ENCODE measurements at places on chromosomes 1 and 21.

DNA sequence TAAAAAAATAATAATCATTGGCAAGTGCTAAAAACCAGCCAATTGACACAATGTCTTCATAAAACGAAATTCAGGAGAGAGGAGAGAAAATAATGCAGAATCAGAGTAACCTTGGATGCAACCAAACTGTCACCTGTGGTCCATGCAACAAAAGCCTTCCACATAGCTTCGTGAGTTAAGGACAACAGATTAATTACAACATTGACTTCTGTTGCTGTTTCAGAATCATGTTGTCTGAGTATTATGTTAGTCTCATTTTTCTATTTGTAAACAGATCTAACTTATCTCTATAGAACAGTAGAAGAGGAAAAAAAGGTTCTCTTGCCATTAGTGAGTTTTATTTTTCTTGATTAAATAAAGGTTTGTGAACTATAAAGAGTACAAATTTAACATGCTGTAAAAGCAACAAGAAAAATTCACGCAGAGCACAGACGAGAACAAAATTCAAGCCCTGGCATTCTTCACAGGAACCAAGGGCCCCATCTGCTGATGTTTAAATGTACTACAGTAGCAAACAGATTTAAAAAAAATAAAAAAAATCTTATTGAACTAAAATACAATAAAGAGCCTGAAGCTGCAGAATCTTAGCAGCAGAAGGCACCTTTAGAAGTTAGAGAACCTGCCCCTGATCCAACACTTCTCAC, 381.1 kb upstream of the PKN2 start:
- DNase-seq = no peak

GRCh38 chr1:245776694-245777332, 622.0 kb downstream of the KIF26B start:
- no peak for DNase-seq

DNA sequence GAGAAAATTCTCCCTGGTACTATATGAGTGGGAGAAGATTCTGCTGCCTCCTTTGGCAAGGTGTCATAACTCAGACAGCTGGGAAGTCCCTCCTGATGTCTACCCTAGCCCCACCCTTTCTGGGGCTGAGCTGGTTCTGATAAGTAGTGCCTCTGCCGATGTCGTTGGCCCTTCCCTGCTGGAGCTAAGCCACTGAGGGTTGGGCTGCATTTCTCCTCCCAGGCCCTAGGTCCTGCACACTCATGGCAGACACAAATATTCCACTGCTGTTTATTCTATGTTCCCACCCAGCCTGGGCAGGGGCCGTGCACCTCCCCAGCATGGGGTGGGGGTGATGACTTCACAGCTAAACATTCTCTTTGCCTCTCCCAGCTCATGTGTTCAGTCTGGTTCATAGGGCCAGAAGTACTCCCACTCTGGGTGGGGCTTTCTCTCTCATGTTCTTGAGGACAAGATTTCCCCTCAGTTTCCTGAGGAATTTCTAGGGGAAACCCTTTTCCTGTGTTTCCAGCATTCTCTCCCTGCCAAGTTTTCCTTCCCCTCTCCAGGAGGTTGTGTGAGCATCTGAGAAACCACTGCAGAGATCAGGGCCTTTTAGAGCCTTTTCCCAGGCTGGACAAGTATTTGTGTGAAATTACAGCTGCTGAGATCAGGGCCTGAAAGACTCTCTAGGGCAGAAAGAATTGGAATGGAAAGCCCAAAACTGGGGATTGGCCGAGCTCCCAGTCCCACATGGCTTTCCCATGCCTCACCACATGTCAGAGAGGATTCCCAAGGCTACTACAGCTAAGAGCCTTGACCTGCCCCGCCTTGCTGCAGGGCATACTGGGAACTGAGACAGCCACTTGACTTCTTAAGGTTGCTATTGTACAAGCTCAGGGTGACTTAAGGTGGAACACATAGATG, 66.2 kb downstream of the ATP2B4 start:
- DNase-seq = peak; percentile 76

DNA sequence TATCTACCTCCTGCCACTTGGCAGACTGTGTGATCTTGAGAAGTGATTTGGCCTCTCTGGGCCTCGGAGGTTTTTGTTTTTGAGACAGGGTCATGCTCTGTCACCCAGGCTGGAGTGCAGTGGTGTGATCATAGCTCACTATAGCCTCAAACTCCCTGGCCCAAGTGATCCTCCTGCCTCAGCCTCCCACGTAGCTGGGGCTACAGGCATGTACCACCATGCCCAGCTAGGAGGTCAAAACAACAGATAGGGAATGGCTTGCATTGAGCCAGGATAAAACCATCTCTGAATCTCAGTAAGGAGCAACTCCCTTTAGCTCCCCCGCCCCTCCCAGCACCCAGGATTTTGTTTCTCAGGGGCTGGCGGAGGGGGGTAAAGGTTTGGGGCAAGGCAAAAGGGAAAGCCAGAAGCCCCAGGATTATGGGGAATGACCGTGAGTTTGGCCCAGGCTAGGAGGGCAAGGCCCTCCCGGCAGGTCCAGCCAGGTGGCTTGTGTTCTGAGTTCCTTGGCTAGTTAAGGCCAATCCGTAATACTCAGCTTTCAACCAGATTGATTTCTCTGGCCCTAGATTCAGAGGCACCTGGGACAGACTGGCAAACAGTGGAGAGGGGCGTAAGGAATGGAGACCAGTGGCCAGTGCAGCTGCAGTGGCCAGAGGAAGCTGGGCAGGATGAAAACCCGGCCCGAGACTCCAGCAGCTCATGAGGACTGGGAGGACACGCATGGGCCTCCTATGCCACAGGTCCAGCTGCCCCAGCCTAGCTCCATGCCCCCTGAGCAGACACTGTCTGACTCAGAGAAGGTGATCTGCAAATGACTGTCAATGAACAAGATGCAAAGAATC, 130.1 kb downstream of the DMRTB1 start:
- DNase-seq = no peak

- no peak for DNase-seq
These were observed 15.4 kb upstream of the RBM34 start for GRCh38 chr1:235176486-235176885.

DNA sequence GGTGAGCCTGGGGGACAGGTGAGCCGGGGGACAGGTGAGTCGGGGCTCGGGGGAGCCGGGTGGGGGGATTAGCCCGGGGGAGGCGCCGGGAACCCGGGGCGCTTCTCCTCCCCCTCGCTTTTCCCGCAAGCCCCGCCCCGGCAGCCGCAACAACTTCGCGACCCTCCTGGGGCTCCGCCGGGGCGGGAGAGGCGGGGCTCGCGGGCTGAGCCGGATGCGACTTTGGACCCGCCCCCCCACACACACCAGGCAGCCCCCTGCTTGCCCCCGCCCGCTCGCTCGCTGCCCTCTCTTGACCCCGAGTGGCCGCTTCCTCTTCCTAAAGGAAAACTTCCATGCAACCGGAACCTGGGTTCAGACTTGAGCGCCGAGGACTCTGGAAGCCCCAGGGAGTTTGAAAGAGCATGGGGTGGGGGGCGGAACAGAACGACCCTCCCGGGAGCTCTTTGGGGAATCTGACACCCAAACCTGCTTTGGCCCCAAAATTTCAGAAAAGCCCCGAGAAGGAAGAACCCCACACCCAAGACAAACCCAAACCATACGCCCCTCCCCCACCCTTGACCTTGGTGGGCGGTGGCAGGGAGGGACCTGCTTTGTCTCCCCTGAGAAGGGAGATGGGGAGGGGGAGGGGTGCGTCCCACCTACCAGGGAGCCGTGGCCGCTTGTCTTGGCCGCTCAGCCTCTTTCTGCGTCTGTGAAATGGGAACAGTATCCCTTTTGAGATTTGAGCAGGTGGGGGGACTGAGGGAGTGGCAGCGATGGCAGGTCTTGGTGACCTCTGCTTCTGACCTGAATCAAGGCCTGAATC, 550 bp downstream of the ARHGEF16 start:
- no peak for DNase-seq

DNA sequence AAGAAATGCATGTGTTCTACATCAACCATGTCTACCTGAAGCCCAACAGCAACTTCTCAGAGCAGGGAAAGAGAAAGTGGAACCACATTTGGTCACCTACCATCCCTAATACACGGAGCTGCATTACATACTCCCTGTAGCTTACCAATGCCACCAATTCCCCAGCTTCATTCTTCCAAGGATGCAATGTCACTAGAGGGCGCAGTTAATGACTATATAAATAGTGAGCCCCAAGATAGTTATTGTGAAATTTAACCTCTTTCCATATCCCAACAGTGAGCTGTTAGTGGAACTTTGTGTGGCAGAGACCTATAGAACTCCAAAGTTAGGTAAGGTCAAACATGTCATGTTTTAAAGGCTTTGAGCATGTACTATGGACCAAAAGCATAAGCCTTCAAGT, 618.3 kb downstream of the SMYD3 start:
- no peak for DNase-seq

DNA sequence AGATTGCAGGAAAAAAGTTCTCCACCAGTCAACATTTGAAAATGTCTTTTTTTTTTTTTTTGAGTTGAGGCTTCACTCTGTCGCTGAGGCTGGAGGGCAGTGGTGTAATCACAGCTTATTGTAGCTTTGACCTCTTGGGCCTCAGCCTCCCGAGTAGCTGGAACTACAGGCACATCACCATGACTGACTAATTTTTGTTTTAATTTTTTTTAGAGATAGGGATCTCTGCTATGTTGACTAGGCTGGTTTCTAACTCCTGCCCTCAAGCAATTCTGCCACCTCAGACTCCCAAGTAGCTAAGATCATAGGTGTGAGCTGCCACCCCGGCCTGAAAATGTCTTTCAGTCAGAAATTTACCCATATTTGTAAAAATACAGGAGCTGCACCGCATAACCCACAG, 30.6 kb upstream of the USP24 start:
- no peak for DNase-seq

DNA sequence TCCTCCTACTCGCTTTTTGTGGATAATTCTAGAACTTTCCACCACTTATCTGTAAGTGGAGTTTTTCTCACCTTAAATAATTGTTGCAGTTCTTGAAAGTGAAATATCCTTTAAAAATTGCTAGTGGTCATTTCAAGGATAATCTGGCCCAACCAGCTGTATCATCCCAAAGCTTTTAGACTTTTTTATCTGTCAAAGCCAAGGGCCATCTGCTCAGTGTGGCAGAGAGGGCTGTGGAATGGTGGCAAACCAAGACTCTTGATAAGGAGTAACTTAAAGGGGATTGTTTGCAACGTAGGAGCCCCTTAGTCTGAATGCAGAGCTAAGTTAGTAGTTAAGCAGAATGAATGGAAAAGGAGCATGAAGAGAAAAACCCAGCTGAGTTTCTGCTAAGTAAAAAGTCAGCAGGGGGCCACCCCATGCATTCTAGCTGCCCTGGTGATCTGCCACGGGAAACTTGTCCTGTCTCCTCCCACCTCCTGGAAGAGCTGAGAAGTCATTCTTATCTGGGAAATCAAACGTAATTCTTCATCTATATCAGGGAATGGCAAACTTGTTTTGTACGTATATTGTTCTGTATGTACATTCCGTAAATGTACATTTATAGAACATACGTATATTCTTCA, 169.3 kb downstream of the PRDM2 start:
- no peak for DNase-seq

DNA sequence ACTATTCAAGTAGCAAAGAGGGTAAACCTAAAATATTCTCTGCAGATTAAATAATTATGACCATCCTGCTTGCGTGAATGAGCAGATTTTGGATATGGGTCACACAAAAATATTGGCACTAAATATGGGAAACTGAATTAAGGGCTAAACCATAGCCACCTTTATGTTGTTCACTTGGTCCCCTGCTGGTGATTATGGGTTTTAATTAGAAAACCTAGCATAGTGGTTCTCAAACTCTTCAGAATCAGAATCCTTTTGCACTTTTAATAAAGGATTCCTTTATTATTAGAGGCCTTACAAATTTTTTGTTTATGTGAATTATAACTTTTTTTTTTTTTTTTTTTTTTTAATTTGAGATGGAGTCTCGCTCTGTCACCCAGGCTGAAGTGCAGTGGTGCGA, 38.5 kb upstream of the ZNHIT6 start:
- DNase-seq = no peak

DNA sequence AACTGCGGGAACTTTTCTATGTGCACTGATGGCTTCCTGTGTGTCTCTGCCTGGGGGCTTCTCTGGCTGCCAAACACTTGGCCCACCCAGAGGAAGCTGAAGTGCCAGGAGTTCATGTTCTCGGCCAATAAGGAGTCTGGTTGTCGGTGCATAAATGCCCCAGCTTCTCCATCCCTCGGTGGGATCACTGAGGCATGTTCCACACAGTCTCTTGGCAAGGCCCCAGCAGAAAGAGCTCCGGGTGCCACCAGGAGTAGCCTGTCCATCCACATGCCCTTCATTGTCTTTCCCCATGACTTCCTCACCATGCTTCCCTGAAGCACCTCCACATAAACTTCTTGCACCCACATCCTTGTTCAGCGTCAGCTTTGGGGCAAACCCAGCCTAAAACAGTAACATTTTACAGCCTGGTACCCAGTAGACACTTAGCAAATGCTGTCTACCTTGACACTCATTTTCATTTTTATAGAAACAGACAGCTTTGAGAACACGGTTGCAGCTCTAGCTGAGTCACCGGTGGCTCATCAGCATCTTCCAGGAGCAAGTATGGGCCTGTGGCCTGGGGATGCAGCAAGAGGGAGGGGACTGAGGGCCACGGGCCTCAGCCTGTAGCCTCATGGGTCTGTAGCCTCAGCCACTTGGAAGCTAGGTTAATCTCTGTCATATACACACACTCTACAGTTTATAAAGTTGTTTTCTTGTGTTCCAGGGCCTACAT, 14.8 kb upstream of the CDCP2 start:
- no peak for DNase-seq

- DNase-seq = no peak
These were observed 48.3 kb downstream of the IL23R start for GRCh38 chr1:67214420-67215174.

DNA sequence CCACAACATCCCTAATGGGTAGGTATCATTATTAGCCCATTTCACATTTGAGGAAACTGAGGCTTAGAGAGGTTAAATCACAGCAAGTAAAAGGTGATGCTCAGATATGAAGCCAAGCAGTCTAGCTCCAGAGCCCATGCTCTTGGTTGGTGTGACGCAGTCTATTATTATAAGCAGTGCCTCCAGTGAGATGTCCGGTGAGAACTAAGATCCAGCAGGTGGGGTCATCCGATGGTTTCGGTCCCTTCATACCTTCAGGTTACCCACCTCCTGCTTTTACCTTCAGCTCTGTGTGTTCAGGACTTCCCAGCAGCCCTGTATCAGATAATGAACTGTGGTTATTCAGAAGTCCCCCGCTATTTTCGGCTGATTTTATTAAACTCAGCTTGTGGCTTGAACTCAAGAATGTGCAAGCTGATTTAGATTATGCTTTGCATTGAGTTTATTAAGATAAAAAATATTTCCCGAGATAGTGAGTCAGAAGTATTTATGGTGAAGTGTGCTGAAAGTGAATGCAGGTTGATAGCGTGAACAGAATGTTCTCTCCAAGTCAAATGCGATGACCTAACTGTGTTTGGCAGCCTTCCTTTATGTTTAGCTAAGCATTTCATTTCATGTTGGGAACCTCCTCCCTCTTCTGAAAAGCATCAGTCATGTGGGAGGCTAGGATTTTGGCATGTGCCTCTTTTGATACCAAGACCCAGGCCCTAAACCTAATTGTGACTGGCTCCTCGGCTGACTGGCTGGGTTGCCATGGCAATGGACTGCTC, 160.9 kb upstream of the UBE2U start:
- DNase-seq = peak; percentile 16

- no peak for DNase-seq
These were observed 53.8 kb upstream of the DPH5 start for GRCh38 chr1:101079341-101079740.
